NCI-H510A treated with DMSO at 0.1 percent for 48 hours (cell line): ENCODE measurements at places on chromosomes 6 and 20.

DNA sequence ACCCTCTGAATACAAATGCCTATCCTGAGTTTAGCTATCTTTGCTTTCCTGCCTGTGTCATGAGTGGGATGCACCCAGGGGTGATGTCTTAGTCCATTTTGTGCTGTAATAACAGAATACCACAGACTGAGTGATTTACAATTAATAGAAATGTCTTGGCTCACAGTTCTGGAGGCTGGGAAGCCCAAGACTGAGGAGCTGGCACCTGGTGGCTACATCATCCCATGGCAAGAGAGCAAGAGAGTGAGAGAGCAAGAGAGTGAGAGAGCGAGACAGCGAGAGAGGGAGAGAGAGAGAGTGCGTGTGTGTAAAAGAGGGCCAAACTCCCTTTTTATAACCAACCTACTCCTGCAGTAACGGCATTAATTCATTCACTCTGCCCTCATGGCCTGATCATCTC lies 76.8 kb downstream of the PRDM1 start:
- DNase-seq: no peak

GRCh38 chr20:4673371-4674001 lies 48.2 kb upstream of the PRND start:
- no peak for DNase-seq

DNA sequence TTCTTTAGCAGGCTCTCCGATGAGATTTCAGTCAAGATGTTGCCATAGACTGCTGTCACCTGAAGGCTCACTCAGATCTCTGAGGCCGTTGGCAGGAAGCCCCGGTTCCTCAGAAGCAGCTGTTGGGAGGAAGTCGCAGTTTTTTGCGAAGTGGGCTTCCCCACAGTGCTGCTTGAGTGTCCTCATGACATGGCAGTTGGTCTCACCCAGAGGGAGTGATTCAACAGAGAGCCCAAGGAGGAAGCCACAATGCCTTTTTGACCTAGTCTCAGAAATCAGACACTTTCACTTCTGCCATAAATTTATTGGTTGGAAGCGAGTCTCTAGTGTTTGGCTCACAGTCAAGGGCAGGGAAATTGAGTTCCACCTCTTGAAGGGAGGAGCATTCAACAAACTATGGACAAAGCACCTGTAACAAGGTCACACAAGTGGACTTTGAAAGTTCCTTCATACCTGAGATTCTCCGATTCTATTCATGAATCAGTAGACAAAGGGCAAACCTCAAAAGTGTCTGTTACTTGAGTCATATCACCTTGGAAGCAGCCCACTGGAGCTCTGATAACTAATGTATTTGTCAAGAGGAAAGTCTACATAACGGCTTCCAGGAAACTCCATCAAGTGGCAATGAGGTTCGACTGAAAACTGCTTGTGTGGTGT lies 208.3 kb downstream of the TASP1 start:
- no peak for DNase-seq

- DNase-seq: no peak
Observed at GRCh38 chr6:112481211-112481610, 134.1 kb downstream of the RFPL4B start.

GRCh38 chr6:45378334-45378926 lies 696 bp upstream of the SUPT3H start:
- peak; percentile 97 for DNase-seq

GRCh38 chr6:3518356-3519190 lies 61.7 kb upstream of the SLC22A23 start:
- no peak for DNase-seq

DNA sequence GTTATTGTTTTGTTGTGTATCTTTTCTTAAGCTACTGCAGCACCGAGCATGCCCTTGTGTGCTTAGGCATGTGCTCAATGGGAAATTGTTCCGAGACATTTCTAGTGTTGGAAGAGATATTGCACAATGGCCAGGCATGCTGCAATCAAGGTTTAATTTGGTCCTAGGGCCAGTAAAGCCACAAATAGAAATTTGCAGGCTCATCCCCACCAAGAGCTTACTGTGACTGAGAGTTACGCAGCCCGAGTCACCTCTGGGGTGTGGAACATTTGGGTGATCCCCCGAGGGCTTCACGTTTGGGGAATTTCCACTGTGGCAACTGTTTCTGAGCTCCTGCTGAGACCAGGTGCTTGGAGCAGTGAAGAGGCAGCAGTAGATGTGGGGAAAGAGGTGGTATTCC lies 65.8 kb downstream of the ADTRP start:
- no peak for DNase-seq

- DNase-seq: no peak
Observed at GRCh38 chr20:1810926-1811620, 84.1 kb upstream of the SIRPA start.

GRCh38 chr20:12023194-12023795 lies 105.6 kb downstream of the BTBD3 start:
- DNase-seq: no peak

DNA sequence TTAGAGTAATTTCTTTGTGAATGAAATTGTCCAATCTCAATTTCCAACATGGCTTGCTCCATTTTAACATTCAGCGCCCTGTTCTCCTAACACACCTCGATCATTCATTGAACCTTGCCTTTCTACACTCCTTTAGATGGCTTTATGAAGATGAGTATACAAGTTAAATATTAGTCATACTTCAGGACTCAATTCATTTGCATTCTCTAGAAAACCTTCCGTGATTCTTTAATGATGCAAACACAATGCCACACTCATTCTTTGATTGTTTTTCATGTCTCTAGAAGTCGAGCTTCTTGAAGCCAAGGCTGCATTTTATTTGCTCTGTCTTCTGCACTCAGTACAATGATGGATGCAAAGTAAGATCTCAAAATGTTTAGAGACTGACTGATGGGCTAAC lies 641.2 kb downstream of the DOK5 start:
- DNase-seq: no peak

DNA sequence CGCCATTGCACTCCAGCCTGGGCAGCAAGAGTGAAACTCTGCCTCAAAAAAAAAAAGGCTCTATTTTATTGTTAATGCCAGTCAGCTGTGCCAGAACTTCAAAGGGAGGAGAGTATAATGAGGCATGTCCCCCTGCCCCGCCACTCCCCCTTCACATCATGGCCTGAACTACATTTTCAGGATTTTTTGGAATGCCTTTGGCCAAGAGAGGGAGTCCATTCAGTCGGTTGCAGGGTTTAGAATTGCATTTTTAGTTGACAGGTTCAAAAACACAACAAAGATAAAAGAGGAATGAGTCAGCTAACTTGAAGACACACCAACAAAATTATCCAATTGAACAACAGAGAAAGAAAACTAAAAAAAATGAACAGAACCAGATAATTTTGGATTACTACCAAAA lies 59.1 kb downstream of the CEP43 start:
- DNase-seq: no peak

GRCh38 chr6:102736941-102737368 lies 1343.4 kb downstream of the GRIK2 start:
- no peak for DNase-seq

GRCh38 chr6:82712826-82713225 lies 349.2 kb downstream of the TPBG start:
- no peak for DNase-seq

DNA sequence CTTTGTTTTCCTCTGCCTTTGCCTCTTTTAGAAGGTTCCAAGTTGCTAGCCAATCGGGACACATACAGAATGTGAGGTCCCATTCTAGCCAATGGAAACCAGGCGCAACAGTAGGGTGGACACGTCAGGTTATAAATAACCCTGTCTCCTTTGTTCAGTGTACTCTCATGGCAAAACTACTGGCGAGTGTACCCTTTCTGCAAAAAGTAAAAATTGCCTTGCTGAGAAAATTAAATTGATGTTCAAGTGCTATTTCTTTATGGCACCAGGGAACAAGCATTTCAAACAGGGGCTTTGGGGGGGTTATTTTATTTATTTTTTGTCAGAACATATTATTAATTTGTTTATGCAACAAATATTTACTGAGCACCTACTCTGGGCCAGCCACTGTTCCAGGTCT lies 123.6 kb upstream of the SRSF6 start:
- DNase-seq: no peak

DNA sequence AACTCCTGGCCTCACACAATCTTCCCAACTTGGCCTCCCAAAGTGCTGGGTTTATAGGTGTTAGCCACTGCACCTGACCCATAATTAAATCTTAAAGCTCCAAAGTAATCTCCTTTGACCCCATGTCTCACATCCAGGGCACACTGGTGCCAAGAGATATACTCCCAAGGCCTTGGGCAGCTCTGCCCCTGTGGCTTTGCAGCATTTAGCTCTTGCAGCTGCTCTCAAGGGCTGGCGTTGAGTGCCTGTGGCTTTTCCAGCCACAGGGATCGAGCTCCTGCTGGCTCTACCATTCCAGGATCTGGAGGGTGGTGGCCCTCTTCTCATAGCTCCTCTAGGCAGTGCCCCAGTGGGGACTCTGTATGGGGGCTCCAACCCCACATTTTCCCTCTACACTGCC lies 49.3 kb upstream of the CD2AP start:
- DNase-seq: no peak

DNA sequence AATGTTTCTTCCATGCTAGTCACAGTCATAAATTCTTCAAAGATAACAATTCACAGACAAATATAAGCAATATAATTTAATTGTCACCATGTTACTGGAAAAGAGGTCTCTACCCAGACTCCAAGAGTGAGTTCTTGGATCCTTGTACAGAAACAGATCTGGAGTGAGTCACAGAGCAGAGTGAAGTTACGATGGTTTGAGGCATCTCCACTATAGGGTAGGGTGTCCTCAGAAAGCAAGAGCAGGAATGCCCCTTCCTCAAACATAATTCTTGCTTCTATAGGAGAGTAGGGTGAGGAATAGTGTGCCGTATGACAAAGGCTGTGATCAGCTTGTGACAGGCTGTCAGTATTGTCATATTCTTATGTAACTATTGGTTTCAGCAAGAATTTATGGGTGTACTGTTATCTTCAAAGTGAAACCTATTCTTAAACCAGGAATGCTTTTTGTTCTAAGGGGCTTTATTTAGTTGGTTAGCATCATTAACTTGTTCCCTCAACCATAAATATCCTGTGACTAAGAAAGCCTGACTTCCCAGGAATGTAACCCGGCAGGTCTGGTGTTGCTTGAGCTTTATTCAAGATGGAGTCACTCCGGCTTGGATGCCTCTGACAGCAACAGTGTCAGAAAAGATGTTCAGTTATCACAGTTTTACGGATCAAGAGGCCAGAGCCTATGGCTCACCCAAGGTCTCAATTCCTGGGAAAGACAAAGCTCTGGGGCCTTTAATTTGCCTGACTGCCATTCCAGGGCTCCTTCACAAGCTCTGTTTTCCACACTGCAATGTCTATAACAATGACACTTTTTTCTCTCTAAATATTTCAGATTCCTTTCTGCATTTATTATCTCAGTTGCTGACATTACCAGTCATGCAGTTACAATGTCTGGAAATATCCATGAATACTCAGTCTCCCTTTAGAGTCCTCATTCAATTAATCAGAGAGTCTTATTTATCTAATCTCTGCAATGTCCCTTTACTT lies 298.6 kb downstream of the C6orf118 start:
- no peak for DNase-seq

DNA sequence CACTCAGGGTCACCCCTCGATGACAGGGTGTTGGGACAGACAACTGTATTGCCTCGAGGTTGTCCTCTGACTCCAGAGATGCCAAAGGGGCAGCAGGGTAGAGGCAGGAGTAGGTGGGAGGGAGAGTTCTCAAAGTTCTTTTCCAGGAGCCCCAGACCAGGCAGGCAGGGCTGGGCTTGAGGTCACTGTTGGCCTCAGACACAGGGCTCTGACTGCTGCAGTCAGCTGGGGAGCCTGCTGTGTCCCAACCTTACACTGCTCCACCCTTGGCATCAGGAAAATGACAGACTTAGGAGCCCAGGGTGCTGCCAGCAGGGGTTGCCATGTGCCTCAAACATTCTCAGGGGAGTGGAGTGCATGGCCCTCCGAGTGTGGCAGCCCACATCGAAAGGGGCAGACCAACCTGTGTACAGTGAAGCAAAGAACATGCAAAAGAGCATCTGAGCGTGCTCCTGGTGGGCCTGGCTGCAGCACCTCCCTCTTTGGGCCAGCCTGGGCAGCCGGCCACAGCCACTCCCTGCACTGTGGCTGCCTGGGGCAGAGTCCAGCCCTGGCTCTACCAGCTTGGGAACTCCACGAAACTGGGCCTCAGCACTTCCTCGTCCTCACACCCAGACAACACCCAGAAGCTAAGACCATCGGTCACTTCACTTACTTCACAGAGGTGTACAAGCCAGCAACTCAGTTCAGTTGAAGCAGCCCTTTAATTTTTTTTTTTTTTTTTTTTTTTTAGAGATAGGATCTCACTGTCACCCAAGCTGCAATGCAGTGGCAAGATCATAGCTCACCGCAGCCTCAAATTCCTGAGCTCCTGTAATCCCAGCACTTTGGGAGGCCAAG lies 24.0 kb downstream of the C6orf132 start:
- no peak for DNase-seq
